ENCODE measurements at places on chromosomes 3 and 15.

- no peak for DNase-seq
Observed at GRCh38 chr15:28932361-28932760, 46.6 kb downstream of the APBA2 start.

- DNase-seq = no peak
Observed at GRCh38 chr15:85474700-85475316, 94.4 kb downstream of the AKAP13 start.

GRCh38 chr3:121690777-121691405 is 30.2 kb upstream of the HCLS1 start:
- DNase-seq = no peak

- DNase-seq = no peak
Observed at GRCh38 chr15:70585707-70586034, 177.7 kb downstream of the UACA start.

DNA sequence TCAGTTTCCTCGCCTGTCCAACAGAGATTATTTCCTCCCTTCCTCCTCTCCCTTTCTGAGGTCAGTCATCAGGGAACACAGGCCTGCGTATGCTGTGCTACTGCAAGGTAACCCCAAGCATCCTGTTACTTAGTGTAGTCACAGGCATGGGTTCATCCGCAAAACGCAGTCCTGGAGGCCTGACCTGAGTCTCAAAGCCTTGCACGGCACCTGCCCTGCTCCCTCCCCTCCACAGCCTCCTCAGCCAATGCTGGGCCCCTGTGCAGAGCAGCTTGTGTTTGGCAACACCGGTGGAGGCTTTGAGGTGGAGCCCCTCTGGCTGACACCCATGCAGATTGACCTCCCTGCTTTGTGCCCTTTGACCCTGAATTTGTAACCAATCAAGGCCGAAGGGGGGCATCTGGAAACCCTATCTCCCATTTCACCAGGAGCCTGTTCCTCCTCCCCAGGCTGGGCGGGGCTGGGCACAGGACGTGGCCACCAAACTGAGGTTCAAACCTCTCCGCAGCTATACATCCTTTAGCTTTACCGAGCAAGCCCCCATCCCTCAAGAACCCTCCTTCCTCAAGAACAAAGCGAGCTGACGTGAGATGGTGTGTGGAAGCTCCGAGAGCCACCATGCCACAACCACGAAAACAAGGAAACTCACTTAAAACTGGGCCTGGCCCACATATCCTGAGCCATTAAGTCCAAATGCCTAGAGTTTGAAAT is 21.5 kb downstream of the TKT start:
- DNase-seq = no peak

- no peak for DNase-seq
Observed at GRCh38 chr3:45119824-45120358, 26.3 kb downstream of the CDCP1 start.

GRCh38 chr15:38878926-38879325 is 314.3 kb upstream of the RASGRP1 start:
- no peak for DNase-seq

DNA sequence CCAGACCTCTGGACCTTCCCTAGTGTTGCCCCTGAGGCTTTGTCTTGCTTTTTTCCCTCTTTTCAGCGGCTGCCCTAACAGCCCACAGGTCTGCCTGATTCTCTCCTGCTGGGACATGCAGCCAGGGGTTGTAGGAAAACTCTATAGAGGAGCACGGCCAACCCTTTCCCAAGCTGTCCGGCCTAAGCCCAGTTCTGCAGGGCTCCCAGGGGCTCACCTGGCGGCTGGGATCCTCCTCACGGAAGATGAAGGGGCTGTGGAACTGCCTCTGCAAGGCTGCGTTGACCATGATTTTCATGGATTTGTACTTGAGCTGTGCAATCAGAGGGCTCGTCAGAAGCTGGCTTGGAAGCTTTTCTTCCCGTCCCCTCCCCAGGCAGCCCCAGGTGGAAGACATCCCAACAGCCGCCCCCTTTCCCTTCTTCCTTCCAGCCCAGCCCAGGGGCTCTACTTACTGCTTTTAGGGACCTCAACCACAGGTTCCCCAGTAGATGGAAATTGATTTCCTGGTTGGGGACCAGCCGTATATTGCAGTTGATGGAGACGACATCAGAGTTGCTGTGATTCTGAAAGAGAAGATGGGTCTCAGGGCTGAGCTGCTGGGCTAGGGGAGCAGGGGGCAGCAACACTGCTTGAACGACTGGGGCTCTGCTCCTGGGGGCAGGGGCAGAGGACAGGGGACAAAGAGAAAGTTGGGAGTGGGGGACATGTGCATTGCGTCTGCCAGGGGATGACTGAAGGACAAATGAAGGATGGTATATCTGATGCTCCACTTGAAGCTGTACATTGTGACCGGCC is 29.8 kb downstream of the FEM1B start:
- DNase-seq = no peak

DNA sequence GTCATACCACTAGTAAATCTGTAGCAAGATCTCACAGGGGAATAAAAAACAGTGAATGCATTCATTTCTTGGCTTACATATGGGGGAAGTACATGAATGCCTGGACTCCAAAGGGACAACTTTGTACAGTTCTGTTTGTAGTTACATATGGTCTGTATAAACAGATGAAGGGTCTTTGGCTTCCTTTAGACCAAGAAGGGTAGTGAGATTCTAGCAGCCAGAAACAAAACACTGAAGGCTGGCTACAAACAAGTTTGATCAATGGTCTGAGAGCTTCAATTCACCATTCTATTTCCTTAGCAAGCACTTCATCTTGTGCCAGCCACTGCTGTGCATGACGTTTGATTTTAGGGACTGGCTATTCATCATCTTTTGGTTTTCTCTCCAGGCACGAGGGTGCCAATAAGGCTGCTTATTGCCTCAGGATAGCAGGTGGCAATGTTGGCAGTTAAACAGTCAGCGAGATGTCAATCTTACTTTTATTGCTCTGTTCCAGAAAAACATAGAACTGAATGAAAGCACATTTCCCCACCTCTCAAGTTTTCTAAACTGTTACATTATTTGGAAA is 313.7 kb upstream of the COL8A1 start:
- no peak for DNase-seq

DNA sequence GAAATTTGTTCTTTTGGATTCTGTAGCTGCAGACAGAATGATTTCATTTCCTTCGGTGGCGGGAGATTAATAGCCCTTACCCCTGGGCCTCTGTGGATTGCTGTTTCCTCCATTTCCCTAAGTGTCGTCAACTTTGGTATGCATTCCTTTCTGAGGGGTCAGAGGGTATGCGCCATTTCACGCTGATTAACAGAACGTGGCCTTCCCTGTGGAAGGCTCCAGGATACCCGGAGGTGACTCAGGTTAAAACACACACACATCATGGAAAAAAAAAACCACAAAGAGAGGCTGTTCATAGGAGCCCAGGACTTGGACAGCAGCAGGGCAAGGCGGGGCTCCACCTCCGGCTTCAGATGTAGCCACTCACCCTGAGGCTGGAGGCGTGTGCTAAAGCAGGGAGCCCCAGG is 51.9 kb downstream of the EPHB1 start:
- DNase-seq = no peak

DNA sequence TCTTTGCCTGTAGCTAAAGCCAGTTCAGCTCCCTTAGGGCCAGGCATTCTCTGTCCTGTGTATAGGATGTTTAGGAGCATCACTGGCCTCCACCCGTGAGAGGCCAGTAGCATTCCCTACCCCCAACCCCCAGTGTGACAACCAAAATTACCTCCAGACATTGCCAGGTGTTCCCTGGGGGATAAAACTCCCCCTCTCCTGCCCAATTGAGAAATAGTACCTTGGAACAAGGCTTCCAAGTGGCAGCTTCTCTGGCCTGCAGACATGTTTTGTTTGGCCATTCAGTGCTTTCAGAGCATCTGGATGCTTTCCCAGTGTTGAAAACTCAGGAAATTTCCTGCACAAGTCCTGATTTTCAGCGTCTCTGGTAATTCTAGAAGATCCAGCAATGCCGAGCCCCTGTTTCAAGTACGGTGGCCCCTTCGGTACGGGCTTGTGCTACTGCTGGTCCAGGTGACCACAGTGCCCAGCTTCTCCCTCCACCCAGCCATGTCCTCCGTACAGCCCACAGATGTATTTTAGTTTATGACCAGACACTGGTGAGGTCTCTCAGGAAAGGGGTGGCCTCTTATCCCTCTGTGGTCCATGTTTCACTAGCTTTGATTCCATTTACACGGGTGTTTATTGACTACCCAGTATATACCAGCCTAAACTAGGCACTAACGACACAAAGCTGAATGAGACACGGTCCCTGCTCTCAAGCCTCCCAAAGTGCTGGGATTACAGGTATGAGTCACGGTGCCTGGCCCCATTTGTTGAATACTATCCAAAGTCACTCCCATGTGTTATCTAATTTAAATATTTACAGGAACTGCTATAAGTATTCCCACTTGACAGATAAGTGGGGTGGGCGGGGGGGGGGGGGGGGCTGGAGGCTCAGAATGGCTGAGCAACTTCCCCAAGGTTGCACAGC is 125.4 kb upstream of the RAD18 start:
- no peak for DNase-seq

DNA sequence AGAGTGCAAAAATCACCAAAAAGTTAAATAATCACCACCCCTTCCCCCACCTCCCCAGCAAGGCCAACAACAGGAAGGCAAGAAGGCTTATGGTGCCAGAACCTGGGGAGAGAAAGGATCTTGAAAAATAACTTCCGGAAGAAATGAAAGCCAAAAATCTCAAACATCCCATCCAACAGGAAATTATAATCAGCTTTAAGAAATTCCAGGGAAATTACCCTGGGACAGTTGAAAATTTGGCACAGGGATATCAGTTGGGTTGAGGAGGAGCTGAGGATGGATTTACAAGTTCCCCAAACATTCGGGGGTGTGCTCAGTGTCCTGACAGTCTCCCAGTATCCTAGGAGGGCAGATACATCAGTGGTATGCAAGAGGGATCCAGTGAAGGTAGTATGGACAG is 82.7 kb downstream of the POLR2M start:
- DNase-seq = no peak

- no peak for DNase-seq
Observed at GRCh38 chr3:24578951-24579421, 84.3 kb upstream of the THRB start.

GRCh38 chr3:73616056-73616455 is 8.7 kb downstream of the PDZRN3 start:
- DNase-seq = no peak

- no peak for DNase-seq
Observed at GRCh38 chr3:138774529-138775253, 60.0 kb downstream of the PIK3CB start.

GRCh38 chr3:99330281-99330680 is 308.1 kb upstream of the COL8A1 start:
- no peak for DNase-seq

- DNase-seq = no peak
Observed at GRCh38 chr15:89975482-89976245, 25.5 kb upstream of the ZNF710 start.

- DNase-seq = no peak
Observed at GRCh38 chr15:53835309-53835708, 75.8 kb upstream of the WDR72 start.

DNA sequence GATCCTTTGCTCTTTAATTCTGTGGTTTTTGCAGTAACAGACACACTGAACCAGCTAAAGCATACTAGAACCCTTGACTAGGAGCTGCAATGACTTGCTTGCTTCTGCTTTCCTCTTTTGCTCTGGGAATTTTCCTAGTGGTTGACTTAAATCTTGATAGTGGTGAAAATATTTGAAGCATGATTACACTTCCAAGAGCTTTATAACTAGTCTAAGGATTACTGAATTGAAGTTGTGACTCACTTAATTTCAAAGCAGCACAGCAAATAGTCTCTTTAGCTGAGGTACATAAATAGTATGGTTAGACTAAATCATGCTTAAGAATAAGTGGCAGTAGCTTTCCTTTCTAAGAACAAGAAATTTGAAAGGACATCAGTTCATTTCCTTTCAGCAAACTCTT is 513.5 kb upstream of the GBE1 start:
- DNase-seq = no peak

DNA sequence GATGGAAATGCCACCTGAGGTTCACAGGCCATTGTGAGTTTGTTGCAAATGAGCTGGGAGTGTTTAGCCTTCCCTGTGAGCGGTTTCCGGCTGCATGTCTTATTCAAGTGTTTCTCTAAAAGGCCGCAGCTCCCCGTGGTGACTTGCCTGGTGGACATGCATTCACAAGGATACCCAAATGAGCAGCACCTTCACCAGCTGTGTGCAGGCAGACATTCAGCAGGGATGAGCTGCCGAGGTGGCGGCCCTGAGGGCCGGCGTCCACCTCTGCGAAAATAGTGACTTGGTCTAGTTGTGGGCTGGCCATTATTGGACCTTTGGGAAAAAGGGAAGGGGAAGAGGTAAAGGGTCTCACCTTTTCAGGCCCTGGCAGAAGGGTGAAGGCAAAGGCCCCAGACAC is 23.4 kb downstream of the SPSB4 start:
- DNase-seq = no peak

- peak; percentile 10 for DNase-seq
Observed at GRCh38 chr15:66923438-66923881, 141.9 kb upstream of the SMAD3 start.

GRCh38 chr3:123261666-123262065 is 59.9 kb downstream of the SEC22A start:
- DNase-seq = no peak

GRCh38 chr3:165839296-165840076 is 2.3 kb upstream of the BCHE start:
- DNase-seq = no peak

DNA sequence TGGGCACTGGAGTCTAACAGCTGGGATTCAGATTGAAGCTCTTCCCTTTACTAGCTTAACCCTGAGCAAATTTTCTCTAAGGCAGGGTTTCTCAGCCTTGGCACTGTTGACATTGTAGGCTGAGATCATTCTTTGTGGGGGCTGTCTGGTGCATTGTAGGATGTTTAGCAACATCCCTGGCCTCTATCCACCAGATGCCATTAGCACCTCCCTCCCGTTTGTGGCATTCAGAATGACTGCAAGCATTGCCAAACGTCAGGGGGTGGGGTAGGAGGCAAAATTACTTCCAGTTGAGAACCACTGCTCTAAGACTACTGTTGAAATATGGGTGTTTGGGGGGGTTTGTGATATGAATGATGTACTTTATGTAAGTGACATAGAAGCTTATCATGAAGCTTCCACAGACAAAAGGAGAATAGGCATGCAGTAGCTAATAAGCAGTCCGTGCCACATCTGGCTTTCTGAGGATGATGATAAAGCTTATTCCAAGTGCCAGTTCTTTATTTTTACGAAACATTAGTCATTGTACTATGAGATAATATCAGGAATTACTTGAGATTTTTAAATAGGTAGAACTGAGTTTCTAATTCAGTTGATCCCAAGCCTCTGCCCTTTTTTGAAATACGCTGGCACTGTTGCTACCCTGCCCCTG is 39.3 kb downstream of the NKIRAS1 start:
- DNase-seq = no peak
